Activated naive CD4-positive, alpha-beta T cell (primary cell): ENCODE measurements at places on chromosomes 1 and 21.

DNA sequence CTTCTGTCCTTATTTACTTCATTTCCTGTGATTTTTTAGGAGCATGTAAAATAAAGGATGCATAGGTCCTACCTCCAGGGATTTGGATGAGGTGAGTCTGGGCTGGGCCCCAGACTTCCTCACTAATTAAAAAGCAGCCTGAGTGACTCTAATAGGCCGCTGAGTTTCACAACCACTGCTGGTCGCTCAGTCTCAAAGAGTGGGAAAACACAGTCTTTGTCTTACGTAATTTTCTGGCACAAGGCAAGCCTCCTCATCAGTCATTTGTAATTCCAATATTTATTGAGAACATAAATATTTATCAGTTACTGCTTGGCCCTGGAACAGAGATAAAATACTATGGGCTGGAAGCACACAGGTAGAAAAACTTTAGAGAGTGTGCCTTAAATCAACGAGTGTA is 195.4 kb upstream of the RUNX1 start:
- no peak for DNase-seq

GRCh38 chr1:33224166-33224707 is 32.1 kb upstream of the ZNF362 start:
- no peak for DNase-seq

DNA sequence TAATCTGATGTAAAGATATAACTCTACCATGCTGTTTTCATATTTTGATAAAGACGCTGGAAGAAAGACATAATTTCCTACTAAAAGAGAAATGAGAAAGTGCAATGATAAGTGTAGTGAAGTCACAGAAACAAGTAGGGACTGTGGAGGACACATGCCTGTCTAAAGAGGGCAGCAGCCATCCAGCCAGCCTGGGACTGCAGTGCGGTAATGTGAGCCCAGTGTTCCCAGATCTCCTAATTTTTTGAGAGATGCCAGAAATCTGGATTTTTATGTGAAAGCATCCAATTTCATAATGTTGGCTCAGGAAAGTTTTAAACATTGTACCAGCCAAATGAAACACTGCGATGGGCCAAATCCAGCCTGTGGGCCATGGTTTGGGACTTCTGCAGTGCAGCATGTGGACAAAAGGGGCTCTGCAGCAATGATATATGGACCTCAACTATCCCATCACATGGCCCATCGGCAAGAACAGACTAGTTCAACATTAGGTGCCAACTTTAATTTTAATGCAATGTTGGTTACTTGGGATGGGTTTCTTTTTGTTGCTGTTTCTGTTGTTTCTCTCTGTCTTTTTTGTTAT is 329.5 kb downstream of the LTN1 start:
- DNase-seq, result no peak

GRCh38 chr21:42518626-42519025 is 5.0 kb downstream of the SLC37A1 start:
- DNase-seq, result no peak

DNA sequence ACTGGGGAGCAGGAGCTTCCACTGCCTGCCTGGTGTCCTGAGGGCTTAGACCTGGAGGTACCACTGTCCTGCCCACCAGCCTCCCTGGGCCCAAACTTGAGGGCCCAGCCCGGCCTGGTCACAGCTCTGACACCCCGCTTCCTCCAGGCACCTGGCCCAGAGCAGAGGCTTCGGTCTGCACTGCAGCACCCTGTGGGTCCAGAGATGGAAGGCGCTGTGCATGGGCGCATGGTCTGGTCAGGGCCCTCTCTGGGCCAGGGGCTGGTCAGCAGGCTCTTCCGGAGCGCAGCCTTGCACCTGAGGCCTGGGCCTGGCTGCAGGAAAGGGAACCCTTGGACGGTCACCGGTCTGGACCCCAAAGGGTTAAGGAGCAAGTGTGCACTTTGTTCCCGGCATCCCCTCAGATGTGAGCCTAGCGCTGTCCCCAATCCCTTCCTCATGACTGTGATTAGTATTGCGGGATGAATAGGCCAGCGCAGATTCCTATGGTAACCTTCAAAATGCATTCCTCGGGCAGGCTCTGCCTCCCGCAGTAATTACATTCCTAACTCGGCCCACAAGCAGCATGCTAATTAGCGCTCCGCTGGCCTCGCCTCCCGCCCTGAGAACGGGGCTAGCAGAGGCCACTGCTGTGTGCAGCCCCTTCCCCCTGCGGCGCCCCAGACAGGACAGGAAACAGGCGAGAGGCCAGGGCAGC is 36.3 kb downstream of the PRDM16 start:
- no peak for DNase-seq

- no peak for DNase-seq
Measured at GRCh38 chr1:224211206-224211962, 28.3 kb downstream of the DEGS1 start.

DNA sequence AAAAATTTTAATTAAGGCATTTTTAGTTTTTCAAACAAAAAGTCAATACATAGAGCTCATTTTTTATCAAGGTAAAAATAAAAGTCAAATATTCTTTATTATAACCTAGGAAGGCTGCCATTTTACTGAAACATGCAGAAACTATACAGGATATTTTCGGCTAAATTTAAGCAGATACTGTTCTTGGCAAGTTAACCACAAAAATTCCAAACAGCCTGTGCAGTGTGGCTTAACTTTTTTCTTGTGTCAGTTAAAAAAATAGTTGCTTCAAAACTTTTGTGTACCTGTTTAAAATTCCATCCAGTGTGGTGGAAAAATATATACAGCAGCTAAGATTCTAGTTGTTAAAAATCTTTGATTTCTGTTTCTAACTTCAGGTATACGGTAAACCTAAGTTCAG is 135.0 kb downstream of the ATP5PO start:
- no peak for DNase-seq
